ENCODE measurements at places on chromosomes 7 and 10.

DNA sequence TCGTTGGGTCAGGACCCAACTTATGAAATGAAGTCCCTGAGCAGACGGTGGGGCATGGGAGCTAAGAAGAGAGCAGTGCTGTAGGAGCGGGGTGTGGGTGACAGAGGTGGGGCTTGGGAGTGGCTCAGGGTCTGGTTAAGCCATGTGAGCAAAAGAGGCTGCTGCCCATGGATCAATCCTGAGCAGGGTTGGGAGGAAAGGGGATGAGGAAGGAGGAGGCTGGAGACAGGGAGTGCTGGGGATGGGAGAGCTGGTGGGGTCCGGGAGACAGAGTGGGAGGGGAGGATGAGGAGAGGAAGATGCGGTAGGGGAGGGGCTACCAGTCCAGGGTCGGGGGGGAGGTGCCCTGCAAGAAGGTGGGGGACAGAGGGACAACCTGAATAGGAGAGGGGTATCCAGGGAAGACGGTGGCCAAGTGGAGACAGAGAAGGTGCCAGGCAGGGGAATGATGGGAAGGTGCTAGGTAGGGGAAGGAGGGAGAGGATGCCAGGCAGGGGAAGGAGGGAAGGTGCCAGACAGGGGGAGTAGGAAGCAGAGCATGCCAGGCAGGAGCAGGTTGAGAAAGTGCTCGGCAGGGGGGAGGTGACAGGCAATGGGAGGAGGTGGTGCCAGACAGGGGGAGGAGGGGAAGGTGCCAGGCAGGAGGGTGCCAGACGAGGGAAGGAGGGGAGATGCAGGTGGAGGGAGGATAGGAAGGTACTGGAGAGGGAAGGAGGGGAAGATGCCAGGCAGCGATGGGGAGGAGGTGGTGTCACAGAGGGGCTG lies 27.5 kb upstream of the SMARCD3 start:
- peak; percentile 54 for DNase-seq

- no peak for DNase-seq
Observed at GRCh38 chr7:133550811-133551210, 297.9 kb downstream of the EXOC4 start.

DNA sequence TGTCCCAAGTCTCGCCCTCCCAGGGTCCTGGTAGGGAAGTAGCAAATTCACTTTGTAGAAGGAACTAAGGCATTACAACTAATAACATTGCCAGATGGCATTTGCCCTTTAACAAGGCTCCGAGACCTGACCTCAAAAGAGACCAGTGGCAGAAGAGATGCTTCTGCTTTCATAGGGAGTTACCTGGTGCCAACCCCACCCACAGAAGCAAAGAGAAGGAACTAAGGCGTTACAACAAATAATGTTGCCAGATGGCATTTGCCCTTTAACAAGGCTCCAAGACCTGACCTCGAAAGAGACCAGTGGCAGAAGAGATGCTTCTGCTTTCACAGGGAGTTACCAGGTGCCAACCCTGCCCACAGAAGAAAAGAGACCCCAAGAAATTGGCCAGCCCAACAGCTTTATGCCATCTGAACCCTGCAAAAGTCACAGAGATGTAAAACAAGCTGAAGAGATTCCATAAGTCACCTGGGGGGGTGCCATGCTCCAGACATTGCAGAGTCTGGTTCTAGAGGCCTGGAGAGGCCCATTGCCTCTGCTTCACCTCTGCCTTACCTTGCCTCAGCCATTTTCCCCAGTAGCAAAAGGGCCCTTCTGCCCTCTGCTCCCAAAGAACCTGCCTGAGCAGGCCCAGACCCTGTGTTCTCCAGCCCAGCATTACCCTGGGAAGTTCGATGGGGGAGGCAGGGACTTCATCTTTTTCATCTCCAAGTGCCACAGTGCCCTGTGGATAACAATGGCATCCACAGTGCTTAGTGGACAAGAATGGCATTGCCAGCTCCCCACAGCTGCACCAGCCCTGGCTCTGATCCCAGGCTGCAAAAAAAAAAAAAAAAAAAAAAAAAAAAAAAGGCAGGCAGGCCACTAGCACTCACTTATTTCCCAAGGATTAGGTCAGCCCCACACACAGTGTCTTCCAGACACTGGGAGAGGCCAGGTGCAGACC lies 179.5 kb upstream of the PLXNA4 start:
- peak; percentile 75 for DNase-seq

GRCh38 chr10:35150308-35150707 lies 23.7 kb downstream of the CREM start:
- DNase-seq = no peak

DNA sequence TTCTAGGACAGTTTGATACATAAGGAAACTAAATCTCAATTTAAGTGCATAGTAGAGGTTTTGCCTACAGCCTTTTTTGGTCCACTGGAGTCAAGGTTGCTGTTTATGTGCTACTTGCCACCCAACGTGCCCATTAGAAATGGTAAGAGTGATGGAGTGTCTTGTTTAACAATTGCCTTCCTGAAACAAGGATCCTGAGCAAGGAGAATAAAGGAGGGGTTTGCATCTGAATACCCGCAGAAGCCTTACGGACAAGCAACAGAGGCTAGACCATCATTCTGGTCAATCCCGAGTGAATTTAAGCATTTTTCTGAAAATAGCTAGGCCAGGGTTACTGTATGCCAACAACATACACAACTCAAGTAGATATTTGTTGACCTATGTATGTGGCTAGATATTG lies 63.6 kb downstream of the MARCHF5 start:
- no peak for DNase-seq

DNA sequence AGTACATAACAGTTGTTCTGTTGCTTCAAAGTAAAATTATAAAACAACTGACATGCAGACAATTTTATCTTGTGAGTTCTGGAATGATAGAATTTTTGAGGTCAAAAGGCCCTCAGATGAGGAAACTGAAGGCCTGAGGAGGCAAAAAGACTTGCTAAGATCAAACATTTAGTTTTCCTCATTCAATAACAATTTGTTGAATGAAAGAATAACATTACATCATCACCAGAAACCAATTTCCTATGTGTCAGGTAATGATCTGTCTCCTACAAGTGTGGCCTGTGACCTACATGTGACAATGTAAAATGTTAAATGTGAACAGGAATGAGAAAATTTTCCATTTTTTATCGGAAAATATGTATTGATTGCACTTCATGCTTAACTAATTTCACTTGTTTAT lies 16.6 kb upstream of the ASB4 start:
- DNase-seq = no peak

DNA sequence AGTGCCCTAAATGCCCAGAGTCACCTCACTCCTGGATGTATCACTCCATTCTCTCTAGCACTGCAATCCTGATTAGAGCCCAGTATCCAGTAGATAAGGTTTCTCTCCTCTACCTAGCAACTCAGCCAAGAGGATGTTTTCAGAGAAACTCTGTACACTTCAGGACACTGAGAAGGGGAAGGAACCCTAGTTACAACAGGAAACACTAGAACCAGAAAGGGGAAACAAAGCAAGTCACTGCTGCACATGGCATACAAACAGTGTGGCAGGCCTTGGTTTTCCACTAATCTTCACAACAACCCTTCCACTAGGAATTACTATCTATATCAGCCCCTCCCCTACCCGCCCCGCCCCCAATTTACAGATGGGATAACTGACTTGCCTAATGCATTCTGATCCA lies 1.6 kb downstream of the FAM204A start:
- DNase-seq = no peak

- DNase-seq = no peak
Observed at GRCh38 chr10:60459701-60460457, 70.2 kb upstream of the ANK3 start.

GRCh38 chr7:29946428-29947186 lies 43.0 kb downstream of the SCRN1 start:
- DNase-seq = peak; percentile 27

- DNase-seq = no peak
Observed at GRCh38 chr7:31633467-31633866, 53.5 kb upstream of the PPP1R17 start.

DNA sequence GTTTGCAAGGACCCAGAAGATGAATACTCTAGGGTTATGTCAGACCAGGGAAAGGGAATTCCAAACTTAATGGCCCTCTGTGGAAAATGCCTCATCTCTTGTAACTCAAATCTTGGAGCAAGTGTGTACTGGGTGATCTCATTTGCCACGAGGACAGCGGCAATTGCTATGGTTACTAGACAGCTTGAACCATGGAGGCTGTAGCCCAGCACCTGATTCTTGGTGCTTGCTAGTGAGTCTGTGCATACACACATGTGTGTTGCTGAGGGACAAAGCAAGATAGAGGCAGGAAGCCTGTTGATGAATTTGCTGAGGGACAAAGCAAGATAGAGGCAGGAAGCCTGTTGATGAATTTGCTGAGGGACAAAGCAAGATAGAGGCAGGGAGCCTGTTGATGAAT lies 58.6 kb upstream of the FEZF1 start:
- DNase-seq = no peak

- no peak for DNase-seq
Observed at GRCh38 chr10:113316506-113316905, 236.3 kb upstream of the HABP2 start.

DNA sequence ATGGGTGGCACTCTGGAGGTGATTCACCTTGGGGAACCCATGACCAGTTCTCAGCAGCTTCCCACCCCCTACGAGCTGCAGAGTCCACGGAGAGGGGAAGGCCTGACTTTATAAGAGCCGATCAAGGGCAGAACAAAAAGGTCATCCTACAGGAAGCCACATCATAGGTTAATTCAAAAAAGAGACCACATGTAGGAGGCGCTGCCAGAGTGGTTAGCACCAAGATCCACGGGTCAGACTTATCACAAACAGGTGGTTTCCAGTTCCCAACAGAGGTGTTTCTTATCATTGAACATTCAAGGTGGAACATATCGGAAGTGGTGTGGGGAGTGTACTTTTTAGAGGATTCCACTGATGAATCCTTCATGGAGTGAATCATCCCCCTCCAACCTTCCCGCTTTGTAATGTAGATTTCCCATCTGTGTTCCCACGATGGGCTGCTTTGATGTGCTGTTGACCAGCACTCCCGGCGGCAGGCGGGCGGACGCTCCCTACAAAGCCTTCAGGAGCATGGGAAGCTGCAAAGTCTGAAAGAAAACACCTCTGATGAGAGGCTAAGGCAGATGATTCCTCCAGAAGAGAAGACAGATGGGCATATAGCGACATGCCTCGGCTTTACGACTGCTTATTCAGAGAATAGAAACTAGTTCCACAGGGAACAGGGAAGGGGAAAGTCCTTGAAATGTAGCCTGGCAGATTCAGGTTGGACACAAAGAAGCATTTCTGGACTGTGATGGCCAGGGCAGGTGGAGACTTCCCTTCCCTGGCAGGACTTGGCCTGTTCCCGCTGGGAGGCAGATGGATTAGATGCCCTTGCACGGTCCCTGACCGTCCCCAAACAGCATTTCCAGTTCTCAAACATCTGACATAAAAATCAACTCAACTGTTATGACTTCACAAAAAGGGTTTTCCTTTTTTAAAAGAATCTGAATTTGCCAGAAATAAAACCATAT lies 66.5 kb downstream of the AFAP1L2 start:
- DNase-seq = no peak

GRCh38 chr10:119652361-119652730 lies 1.2 kb downstream of the BAG3 start:
- no peak for DNase-seq

DNA sequence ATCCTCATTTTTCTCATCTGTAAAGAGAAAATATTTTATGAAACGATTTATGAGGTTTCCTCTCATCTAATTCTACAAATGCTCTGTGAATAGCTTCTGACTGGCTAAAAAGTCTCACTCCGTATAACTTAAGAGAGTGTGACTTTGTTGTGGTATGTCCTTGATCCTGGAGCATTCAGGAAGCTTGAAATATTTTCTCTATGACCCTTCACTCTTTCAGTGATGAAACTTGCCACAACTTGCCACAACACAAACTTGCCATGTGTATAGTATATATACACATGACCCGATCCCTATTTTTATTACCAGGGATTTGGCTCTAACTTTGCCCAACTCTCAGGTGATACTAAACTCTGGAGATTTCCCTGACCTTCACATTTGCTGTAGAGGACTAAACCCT lies 74.1 kb downstream of the TES start:
- no peak for DNase-seq

DNA sequence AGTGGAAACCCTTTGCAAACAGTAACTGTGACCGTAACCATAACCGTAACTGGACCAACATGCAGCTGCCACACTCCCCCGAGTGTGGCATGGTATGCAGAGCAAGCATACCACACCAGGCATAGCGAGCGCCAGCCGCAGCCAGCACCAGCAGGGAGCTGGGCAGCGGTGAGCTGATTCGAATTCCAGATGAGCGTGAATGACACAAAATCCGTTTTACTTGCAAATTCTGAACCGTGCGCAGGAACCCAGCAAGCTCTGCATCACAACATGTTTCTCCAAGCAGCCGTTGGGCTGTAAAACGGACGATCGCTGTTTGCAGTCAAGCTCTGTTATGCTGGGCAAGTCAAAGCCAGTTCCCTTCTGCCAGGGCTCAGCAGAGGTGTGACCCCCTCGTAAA lies 111.1 kb downstream of the OAT start:
- no peak for DNase-seq

DNA sequence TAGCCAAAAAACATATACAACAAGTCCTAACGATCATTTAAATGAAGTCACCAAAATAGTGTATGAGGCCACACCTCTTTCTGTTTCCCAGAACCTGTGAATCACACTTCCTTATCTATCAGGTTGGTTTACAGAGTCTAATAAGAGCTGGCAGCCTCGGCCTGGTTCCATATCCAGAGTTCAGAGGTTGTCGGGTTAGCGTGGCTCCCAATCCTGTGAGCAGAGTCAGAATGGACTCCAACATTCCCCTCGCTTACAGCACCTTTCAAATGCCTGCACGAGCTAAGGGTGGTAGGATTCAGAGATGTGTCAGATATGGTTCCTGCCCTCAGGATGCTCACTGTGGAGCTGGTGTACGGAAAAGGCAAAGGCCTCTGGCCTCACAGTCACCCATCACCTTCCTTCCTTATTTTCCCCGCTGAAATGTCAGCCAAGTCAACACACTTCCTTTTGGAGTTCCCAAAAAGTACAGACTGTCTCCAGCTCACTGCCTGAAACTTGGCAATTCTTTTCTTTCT lies 6.0 kb downstream of the IL15RA start:
- no peak for DNase-seq

DNA sequence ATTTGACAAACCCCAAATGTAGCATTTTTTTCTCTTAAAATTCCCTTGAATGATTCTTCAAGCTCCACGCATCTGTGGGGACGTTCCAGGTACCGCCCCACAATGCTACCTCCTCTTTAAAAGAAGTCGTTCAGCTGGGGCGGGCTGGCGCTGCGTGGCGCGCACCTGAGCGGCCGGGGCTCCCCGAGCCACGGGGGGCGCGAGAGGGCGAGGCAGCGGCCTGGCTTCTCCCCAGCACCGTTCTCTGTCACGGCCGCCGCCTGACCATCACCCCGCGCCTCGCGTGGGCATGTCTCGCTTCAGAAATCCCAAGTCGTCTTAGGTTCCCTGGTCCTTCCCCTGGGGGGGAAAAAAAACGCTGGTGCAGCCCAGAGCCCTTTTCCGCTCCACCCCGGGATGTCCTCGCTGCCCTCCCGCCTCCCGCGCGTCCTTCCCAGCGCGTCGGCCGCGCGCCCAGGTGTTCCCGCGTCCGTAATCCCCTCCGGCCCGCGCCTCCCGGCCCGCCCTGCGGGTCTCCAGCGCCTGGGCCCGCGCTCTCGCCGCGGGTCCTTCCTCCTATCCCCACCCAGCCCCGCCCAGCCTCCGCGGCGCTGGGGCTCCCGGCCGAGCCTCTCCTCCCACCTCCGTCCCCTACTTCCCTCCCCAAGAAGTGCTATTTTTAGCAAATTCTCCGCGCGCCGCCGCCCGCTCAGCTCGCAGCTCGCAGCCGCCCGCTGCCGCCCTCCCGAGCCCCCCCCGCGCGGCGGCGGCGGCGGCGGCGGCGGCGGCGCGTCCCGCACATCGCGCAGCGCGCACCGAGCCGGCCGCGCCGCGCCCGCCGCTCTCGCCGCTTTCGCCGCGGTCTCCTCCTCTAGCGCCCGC lies 58.7 kb upstream of the PRPS1L1 start:
- peak; percentile 69 for DNase-seq
